Endothelial cell (in vitro differentiated cells): ENCODE measurements at places on chromosomes 2 and 18. TPM values are rescaled to one million over a fixed set of nuclear protein-coding genes. Genes with fewer than 3 reads are reported as not detected.

GRCh38 chr2:241898463-241899270 is 29.1 kb downstream of the RTP5 start:
- DNase-seq, result no peak
- no peak overlapping the region for H3K27ac ChIP-seq
- peaks cover 5% of the 10 kb centered on the region for H3K36me3 ChIP-seq
- H3K4me1 ChIP-seq, result peaks cover 7% of the 10 kb centered on the region
- peaks cover 11% of the 10 kb centered on the region for H3K27me3 ChIP-seq
- no peak overlapping the region for H3K4me3 ChIP-seq

DNA sequence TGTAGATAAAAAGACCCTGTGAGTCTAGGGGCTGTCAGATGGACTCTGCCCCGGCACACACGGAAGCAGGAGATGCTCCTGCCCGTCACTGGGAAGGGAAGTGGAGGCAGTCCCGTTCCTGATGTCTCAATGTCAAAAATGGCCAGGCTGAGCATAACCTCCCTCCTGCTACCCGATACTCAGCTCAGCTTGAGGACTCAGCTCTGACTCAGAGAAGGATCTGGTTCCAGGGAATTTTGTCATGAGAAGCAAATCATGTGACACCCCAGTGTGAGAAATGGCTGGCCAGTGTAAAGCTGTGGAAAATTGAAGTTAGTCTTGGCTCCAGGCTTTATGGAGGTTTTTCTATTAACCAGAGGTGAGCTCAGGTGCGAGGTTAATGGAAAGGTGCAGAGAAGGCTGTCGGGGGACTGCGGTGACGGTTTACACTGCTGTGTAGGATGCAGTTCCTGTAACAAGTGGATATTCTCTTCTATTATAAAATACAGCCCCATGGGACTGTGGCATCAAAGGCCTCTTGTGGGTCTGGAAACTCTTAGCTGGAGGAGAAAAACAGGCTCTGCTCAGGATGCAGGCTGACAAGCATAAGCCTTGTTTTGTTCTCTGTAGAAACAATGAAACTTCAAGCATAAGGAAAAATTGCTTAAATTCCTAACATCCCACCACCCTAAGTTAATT is 24.7 kb upstream of the AGAP1 start:
- no peak for DNase-seq
- H3K4me1 ChIP-seq, result no peaks in the 10 kb centered on the region
- H3K27ac ChIP-seq, result no peak overlapping the region
- no peaks in the 10 kb centered on the region for H3K27me3 ChIP-seq
- H3K36me3 ChIP-seq, result no peaks in the 10 kb centered on the region
- H3K4me3 ChIP-seq, result no peak overlapping the region

DNA sequence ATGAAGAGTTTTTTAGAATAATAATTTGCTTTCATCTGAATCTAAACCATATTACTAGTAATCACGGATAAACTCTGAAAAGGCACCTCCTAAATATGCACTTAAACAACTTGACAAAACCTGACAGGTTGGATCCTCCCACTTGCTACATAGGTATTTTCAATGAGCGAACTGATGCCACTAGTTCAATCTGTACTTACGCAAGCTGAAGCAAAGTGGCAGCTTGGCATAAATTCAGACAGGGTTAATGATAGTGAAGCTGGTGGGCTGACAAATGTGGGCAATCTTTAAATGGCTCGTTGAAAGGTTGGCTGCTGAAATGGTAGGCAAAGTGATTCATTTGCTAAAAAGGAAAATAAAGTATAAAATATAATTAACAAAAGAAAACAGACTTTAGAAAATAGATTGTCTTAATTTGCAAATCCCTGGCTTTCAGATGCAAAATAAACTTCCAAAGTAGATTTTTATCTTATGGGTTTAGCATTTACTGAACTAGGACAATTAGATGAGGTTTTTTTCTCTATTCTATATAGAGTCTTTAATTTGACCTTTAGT is 1713.5 kb upstream of the SLC39A10 start:
- no peaks in the 10 kb centered on the region for H3K4me1 ChIP-seq
- no peak overlapping the region for H3K4me3 ChIP-seq
- no peak for DNase-seq
- H3K36me3 ChIP-seq, result no peaks in the 10 kb centered on the region
- no peak overlapping the region for H3K27ac ChIP-seq
- no peaks in the 10 kb centered on the region for H3K27me3 ChIP-seq

INHBB gene
- total RNA-seq, result 4.7 TPM
